ENCODE measurements at places on chromosomes 6 and 20.

DNA sequence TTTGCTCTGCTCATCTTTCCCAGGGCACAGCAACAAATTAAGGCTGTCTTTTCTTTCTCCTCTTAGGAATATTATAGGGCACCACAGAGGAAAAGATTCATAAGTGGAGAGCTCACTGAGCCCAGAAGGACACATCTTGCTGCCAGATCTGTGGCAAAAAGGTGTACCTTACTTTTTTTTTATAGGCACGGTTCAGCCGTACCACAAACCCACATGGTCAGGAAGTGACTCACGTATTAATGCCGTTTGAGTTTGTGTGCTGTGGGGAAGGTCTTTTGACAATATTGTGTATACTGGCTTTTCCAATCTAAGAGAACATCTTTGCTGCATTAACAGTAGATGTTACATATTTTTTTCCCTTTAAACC is 28.4 kb downstream of the PAQR8 start:
- no peak for DNase-seq

DNA sequence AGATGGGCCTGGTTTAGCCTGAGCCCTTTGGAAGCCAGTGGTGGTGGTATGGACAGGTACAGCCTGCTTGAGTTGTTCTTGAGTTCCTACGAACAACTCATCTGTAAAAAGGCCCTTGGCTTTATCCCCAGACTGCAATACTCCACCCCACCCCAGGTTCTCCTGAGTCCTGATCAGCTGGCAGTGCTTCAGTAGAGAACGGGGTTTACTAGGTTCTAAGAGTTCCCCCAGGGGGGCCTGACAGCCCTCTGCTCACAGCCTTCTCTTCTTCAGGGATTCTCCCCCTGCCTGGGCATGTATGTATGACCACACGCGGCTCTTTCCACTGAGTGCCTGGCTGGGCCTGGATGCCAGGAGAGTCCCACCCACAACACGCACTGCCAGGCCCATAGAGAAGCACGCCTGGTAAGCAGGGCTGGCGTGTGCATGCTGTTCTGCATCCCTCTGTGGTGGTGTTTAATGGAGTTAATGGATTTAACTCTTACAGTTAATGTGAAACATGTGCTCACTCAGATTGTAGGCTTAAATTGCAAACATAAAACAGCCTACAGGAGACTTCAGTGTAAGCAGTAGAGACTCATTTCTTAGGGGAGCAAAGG is 44.3 kb upstream of the SLC4A11 start:
- DNase-seq = no peak

DNA sequence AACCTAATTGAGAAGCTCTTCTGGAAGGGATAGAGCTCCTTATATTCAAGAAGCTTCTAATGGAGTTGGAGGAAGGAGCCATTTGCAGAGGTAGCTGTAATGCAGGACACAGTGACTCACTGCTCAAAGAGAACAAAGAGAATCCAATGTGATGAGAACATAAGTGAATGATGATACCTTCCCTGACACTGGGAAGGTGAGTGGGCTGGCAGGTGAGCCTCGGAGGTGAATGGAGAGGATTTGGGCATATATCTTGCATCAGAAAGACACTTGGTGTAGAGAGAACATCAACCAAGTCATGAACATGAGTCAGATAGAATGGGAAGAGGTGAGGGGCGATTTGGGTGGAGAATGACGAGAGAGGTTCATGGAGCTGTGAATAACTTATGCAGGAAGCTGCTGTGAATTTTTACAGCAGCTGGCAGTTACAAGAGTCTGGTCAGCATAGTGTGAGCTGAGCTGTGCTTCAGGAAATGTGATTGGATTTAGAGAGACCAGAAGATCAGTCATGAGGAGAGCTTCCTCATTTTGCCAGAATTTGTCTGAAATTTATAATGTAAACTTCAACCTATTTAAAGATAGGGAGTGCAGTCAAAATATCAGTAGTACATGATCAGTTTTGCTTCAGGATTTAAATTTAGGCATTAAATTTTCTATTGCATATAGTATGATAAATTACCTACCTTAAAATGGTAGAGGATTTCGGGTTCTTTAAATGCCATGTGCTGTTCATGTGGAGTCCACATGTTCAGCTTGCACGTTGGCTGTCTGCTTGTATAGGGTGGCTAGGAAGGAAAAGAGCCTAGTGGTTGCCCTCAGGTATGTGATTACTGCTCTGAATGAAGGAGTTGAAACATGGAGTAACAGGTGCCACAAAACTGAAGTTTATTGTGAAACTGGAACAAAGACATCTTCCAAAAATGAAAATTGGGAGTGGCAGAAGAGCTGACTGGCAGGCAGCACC is 59.2 kb upstream of the KIF25 start:
- DNase-seq = no peak

DNA sequence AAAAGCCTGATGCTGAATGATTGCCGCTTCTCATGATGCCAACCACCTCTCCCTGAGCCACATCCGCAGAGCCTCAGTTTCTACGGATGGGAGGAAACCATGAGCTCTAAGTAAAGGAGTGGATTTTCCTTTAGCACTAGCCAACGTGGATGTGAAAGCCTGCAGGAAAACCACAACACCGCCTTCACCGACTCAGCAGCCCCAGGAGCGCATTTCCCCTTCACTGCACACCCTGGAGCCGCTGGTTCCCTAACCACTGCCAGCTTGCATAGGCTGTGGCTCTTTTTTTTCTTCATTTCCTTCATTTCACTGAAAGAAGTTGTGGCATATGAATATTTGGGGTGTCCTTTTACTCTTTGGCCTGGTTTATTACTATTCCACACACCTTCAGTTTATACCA is 50.5 kb upstream of the SSTR4 start:
- DNase-seq = no peak

DNA sequence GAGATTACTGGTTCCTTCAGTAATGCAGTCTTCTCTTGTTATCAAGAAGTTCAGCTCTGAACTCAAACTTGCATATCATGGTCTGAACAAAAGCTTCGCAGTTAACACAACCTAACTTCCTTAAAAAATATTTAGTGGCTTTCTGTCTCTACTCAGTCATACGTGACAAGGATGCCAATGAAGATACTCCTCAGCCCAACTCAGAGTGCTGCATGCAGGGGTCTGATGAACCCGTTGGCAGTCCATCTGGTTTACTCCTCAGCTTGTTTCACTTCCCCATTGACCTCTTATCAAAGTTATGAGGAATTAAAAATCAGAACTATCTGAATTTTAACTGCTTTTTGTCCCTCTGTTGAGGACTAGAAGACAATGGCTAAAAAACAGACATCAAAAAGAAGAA is 56.6 kb upstream of the RIN2 start:
- no peak for DNase-seq

DNA sequence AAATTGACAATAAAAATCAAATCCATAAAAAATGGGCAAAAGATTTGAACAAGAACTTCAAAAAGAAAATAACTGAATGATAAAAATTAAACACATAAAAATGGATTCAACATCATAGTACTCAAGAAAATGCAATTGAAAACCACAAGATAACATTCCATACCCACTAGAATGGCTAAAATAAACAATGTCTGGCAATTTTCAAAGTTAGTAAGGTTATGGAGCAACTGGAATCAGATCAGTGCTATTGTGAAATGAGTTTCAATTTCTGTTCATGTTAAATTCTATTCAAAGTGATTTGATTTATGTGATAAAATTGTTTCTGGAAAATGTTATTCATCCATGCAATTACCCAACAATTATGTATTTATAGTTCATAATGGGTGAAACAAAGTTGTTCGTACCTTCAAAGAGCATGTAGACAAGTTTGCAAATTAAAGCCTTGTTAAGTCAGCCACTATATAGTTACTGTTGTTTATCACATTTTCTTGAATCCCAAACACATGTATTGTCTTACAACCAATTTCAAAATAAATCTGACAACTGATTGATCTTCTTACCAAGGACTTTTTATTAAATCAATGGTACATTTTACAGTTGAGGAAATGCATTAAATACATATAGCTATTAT is 151.5 kb upstream of the CENPW start:
- DNase-seq = no peak

DNA sequence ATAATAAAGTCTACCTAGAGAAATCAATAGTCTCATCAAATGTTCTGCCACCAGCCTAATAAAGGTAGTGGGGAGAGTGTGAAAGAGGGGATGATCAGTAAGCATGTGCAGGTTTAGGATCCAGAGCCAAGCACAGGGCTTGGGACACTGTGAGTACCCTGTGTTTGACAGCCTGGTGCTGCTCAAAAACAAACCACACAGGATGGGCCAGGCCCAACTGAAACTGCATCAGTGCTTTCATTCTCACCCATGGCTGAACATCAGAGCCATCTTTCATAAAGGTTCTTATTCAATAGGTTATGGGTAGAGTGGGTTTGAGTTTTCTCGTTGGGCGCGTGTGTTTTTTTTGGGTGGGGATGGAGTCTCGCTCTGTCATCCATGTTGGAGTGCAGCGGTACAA is 87.3 kb upstream of the NHSL1 start:
- no peak for DNase-seq

DNA sequence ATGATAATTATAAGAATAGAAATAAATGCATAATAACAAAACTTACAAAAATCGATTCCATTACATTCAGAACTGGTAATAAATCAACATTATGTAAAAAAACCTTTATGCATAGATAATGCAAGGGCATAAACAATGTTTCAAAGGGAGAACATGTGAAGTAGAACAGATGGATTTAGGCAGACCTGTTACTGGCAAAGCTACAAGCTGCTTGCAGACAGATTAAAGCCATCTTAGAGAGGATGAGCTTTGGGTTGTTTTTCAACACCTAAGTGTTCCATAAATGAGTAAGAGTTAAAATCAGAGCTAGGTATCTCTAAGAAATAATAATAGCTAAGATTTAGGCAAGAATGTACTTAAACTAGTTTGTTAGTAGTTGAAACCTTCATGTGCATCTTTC is 37.2 kb downstream of the SNAP25 start:
- DNase-seq = no peak

DNA sequence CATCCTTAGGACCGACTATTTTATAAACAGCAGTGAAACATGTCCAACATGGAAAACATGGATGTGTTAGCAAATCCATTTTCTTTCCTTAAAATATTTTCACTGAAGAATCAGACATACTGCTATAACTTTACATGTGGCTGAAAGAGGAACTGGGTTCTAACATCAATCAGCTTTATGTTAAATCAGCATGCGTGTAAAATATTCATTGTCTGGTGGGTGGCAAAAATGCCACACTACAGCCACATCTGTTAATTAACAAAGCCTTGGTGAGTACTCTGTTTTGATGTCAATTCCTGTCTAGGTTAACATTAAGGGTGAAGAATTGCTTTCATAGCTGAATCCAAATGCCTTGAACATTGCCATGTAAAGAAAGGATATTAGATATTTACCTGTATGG is 222.6 kb upstream of the CEP162 start:
- DNase-seq = no peak

- no peak for DNase-seq
These were observed 254.3 kb downstream of the SOX4 start for GRCh38 chr6:21847711-21848480.

DNA sequence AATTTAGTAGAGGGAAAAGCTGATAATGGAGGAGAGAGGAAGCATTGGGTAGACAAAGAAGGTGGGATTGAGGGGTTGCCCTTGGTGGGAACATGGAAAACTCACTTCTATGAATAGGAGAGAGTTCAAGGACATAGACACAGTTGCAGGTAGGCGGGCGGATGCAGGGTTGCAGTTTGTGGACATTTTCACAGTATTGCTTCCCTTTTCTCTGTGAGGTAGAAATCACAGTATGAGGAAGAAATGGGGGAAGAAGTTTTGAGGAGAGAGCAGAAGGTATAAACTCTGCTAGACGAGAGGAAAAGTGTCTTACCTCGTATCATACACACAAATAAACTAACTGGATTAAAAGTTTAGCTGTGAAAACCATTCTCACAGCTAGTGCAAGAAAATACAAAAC is 200.7 kb upstream of the ECI2 start:
- no peak for DNase-seq

- DNase-seq = no peak
These were observed 46.4 kb upstream of the POU3F2 start for GRCh38 chr6:98787961-98788360.

GRCh38 chr6:52209770-52210169 is 23.6 kb downstream of the IL17A start:
- DNase-seq = no peak

DNA sequence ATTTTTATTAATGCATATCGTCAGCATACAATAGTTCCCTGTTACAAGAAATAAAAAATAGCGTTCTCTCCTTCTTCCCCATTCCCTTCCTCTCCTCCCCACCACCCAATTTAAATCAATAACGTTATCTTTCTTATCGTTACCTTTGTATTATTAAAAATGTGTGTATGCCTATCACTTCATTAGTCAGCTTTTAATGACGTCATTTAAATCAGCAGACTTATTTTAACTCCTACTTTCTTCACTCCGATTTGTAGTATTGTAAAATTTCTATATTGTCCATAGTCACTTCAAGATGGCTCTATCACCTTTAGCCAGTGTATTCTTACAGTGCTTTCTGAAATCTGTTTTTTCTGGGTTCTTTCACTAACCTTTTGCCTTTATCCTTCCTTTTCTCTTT is 89.1 kb downstream of the MKKS start:
- no peak for DNase-seq

GRCh38 chr6:73969971-73970970 is 274.3 kb downstream of the CD109 start:
- no peak for DNase-seq

DNA sequence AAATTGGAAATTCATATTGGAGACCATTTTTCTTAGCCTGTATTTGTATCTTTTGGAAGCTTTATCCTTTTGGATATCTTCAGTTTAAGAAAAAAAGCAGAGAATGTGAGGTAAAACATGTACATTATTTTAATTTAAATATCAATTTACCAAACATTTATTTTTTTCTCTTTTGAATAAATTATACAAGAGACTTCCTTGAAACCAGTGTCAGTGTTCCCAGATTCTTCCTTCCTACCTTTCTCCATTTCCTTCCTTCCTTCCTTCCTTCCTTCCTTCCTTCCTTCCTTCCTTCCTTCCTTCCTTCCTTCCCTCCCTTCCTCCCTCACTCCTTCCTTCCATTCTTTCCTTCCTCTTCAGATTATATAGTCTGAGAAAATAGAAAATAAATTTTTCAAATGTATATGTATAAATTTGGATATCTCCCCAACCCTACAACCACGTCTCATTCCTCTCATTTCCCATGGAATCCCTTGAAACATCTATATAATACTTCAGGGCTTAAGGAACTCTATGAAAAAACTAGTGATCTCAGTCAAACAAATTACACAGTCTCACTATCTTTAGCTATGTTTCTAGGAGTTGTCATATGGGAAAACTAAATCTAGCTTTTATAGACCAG is 528.4 kb downstream of the GRIK2 start:
- DNase-seq = no peak

GRCh38 chr6:116034327-116034726 is 26.4 kb downstream of the FRK start:
- no peak for DNase-seq

- no peak for DNase-seq
These were observed 127.9 kb downstream of the BACH2 start for GRCh38 chr6:90168693-90169131.

DNA sequence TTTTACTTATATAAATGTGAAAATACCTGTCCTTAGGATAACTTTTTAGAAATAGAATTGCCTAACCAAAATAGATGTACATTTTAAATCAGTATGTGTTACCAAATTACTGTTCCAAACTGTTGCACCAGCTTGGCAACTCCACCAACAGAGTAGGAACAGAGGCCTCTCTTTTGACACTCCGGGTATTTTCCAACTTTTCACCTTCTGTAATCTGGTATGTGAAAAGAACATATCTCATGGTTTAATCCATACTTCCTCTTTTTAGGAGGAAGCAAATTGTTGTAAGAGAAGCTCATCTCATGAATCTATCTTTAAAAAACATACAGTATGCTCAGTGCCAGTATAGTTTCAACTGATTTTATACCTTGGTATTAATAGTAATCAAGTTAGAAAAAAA is 24.9 kb downstream of the RNF144B start:
- DNase-seq = no peak

Data from stimulated activated CD4-positive, alpha-beta T cell treated with anti-CD3 and anti-CD28 coated beads, Interleukin-4, amount 100 ng/mL, for 1 hour (primary cell).